AG04450 (cell line): ENCODE measurements at places on chromosomes 7 and 10.
A peak's percentile ranks its signal among the peaks of the same experiment; 100 is the strongest.

GRCh38 chr10:97355571-97355975 is 21.0 kb upstream of the FRAT2 start:
- DNase-seq, result no peak

DNA sequence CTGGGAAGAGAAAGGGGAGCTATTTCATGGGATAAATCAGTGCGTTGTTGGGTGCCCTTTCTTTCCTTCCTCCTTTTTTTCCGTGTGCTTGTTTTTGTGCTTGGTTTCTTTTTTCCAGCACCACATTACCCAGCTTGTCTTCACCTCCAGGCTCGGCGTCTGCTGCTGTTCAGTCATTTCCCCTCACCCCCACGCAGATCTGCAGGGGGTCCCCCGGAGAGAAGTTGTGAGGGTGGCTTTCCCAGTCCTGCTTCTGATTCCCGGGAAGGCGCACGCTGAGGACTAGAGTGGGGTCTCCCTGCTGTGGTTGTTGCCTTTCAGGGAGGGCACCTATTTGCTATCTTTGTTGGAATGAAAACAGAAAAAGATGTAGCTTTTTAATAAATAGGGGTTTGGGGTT is 1.6 kb downstream of the CAMK1D start:
- no peak for DNase-seq

DNA sequence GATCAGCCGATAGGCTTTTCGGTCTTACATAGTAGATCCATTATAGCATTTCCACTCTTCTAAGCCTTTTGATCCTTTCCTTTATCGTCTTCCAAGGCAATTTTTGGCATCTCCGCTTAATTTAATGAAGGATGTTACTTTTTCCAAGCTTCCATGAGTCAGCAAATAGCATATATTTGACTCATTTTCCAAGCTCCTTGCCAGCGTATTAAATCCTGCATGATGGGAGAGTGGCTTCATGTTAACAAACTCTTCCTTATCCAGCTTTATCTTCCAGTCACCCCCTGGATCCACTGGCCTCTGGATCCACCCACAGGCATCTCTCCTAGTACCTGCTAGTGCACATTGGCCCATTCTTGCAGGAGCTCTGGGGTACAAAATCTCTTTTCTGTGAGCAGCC is 13.0 kb downstream of the OR9A2 start:
- DNase-seq, result peak; percentile 16

- DNase-seq, result no peak
These were observed 38.4 kb downstream of the ATXN7L1 start for GRCh38 chr7:105837765-105838626.

DNA sequence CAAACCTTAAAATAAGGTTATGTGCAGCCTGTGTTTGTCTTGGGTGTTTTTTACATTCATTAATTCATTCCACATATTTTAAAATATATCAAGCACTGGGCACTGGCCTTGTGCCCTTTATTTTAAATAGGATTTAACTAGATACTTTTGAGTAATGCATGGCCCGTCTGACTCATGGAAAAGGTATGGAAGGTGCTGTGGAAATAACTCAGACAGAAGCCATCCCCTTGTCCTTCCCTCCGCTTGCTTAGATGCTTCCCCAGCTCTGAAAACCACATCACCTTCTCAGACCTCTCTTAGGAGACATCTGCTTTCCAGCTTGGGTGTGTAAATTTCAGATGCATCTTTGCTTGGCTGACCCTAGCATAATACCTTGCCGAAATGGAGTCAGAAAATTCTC is 30.5 kb downstream of the SLC18A2 start:
- DNase-seq, result no peak

GRCh38 chr10:3321123-3321522 is 148.5 kb upstream of the PITRM1 start:
- DNase-seq, result no peak

DNA sequence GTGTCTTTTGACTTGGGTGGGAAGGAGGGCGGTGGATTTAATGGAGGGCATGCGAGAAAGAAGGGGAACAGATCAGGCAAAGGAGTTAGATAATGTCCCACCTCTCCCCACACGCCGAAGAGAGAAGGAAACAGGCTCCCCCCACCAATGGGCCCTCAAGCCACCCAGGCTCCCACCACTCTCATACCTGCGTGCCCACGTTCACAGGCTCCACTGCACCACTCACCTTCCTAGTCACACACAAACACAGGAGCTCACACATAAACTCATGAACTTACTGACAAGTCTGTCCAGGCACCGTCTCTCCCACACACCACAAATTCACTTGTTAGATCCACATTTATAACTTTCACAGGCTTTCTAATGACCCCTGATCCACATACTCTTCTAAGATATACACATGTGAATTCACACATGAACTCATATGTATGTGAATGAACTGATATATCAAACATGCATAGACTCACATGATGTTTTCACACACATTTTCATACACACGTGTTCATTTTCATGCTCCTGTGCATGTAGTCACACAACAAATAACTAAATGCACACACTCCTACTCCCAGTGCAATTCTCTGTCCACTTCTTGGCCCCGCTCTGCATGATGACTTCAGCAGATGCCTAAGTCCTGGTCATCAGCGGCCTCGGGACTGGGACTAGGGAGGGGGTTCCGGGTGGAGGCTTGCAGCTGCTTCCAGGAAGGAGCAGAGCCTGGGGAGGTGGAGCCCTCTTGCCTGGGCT is 1.5 kb downstream of the LZTS2 start:
- no peak for DNase-seq

GRCh38 chr7:159033956-159034355 is 110.7 kb downstream of the VIPR2 start:
- no peak for DNase-seq

GRCh38 chr10:111872591-111872990 is 311.0 kb downstream of the GPAM start:
- DNase-seq, result no peak

DNA sequence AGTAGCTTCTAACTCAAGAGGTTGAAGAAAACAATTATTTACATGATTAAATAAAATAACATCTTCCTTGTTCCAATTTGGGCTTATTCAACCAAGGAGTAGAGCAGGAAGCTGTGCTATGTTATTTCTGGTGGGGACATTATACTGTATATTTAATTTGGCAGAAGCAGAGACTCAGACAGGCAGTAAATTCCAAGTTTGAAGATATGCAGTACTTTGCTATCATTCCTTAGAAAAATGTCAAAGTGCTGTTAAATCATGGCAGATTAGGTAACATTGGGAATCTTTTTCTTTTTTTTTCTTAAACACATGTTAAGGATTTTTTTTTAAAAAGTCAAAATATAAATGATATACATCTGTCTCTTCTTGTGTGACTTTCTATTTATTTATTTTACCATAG is 190.1 kb downstream of the SUGCT start:
- DNase-seq, result no peak

- no peak for DNase-seq
These were observed 264.2 kb downstream of the MAD1L1 start for GRCh38 chr7:1968397-1969111.

DNA sequence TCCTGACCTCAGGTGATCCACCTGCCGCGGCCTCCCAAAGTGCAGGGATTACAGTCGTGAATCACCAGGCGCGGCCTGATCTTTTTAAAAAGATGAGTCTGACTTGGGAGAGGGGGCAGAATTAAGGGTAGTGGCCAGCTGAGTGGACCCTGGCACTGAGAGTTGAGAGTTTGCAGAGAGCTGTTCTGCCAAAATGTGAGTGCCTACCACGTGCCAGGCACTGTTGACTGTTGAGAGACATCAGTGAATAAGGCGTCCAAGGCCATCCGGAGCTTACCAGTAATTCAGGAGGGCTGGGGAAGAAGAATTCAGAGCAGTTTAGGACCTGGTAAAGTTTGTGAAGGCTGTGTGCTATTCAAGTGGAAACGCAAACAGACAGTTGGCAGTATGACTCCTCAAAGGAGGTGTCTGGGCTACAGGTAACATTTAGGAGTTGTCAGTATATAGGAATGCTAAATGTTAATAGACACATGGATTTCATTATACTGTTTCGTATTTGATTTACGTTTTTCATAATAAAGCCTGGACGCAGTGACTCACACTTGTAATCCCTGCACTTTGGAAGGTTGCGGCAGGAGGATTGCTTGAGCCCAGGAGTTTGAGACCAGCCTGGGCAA is 1.5 kb downstream of the NIPSNAP2 start:
- no peak for DNase-seq

- no peak for DNase-seq
These were observed 69.8 kb downstream of the PWWP2B start for GRCh38 chr10:132466520-132467463.

GRCh38 chr10:77889277-77889903 is 37.2 kb downstream of the DLG5 start:
- no peak for DNase-seq

DNA sequence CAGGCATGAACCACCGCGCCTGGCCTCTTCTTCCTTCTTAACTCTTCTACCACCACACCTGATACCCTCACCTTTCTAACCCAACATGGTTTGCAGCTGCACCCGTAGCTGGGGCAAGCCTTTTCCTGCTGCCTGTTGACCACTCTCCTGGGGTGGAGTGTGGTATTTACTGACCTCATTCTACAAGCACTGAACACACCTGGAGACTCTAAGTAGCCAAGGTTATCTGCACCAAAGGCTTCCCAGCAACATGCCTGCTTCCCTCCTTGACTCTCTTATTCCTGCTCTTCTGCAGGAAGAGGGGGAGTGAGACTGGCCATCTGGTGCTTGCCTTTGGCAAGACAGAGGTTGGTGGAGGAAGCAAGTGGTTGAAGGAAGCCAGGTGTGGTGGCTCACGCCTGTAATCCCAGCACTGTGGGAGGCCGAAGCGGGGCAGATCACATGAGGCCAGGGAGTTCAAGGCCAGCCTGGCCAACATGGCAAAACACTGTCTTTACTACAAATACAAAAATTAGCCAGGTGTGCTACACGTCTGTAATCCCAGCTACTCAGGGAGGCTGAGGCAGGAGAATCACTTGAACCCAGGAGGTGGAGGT is 10.1 kb downstream of the ACTR1A start:
- no peak for DNase-seq

DNA sequence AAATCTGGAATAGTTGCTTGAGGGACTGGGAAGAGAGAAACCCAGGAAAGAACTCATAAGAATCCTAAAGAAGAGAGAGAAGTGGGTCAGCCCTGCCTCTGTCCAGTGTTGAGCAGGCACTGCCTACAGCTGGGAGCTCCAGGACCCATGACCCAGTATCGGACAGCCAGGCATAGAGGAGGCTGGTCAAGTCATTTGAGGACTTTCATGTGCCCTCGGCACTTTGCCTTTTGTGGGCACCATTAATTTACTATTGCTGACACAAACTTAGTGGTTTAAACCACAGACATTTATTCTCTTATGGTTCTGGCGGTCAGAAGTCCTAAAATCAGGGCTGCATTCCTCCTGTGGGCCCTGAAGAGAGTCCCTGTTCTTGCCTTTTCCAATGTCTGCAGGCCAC is 60.3 kb downstream of the CPXM2 start:
- no peak for DNase-seq

- DNase-seq, result no peak
These were observed 162.8 kb downstream of the PAXIP1 start for GRCh38 chr7:154840086-154840485.

DNA sequence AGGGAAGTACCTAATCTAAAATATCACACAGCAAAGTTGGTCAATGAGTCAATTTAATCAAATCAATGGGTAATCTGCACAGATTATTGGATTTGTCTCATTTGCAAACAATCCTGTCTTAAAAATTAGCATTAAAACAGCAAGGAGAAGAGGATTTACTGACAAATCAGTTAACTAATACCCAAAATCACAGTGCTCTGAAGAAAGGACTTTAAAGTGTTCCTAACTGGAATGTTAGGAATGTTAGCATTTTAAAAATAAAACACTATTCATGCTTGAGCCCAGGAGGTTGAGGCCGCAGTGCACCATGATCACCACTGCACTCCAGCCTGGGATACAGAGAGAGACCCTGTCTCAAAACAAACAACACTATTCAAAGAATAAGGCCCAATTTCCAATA is 83.1 kb downstream of the CHCHD3 start:
- DNase-seq, result no peak

GRCh38 chr10:78865931-78866717 is 202.6 kb upstream of the ZMIZ1 start:
- no peak for DNase-seq

DNA sequence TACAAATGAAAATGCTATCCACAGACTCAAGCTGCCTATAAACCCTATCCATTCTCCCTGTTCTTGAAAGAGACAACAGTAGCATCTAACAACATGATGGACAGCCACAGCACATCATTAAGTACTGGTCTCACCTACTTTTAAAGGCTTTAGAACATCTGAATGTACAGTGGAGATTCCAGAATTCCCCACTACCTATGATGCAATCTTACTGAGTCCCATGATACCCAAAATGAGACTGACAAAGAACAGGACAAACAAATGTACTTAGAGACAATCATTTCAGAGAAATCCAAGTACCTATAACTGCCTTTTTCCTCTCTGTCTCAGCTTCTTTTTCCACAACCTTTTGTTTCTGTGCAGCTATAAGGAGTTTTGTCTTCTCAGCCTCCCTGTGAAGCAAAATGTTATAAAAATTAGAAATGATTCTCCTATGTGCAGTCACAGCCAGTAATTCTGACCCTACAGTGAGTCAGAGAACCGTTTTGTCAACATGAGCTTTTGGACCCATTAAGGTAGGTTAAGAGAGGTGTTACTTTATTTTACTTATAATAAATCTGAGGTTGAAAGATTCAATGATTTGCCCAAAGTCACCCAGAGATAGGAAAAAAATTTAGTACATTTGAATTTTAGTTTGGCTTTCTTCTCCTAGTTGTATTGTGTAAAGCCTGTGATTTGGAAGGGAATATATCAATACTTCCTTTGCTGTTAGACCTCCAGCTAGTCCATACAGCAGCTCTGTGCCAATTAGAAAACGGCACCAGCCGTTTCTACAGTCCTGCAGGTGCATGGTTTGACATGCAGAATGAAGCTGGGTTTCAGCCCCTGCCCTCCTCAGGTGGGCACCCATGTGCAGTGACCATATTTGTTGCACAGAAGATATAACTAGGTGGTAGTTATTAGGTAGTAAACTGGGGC is 21.9 kb downstream of the ERLIN1 start:
- DNase-seq, result no peak

DNA sequence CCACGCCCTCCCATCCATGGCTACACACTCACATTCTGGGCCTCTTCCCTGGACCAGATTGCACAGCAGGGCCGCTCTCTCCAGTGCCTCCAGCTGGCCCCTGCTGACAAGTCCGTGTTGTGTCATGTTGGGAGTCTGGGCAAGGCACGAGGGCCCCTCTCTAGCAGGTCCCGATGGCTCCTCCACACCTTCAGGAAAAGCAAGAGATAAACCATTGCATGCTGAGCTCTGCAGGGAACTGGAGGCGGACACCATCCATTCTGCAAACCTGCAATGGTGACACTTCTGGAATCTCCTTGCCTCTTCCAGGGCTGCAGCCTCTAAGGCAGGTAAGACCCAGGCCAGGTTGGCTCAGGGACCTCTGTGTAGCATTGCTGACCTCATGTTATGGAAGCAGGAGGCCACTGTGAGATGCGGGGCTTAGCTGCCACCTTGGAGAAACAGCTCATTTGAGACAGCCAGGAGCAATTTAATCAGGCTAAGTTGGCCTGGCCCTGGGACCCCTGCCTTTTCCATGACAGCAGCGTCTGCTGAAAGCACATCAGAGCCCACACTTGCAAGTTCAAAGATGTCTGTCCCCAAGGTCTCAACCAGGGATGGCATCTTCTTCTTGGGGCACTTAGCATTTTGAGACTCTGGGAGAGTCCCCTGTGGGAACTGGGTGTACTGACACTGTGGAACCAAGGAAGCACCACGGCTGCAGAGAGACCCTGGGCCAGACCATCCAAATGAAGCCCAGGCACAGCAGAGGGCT is 34.2 kb upstream of the LEP start:
- no peak for DNase-seq
